Stimulated activated CD4-positive, alpha-beta T cell treated with anti-CD3 and anti-CD28 coated beads, TNF-alpha, amount 100 ng/mL, for 48 hours (primary cell): ENCODE measurements at places on chromosomes 6 and 20.

DNA sequence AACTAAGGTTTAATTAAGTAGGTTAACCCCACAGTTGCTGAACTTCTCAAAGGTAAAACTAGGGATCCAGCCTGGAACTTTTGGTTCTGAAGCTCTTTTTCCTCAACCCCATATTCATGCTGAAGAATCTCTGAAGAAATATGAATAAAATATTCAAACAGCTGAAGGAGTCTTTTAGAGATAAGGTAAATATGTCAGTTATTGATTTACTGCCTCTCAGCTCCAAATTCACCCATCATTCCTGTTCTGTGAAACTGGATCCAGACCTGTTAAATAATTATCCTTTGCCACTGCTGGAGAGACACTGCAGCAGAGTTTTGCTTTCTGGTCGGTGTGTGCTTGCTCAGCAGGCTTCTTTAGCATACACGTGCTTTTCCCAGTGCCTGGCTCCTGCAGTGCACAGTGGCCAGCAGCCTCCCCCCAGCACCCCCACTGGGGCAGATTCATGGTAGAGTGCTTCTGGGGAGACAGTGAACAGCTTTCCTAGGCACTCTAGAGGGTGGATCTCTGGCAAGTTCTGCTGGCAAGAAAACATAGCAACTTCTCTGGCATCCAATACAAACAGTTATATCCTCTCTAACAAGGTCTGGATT is 62.0 kb upstream of the BCLAF1 start:
- no peak for DNase-seq

DNA sequence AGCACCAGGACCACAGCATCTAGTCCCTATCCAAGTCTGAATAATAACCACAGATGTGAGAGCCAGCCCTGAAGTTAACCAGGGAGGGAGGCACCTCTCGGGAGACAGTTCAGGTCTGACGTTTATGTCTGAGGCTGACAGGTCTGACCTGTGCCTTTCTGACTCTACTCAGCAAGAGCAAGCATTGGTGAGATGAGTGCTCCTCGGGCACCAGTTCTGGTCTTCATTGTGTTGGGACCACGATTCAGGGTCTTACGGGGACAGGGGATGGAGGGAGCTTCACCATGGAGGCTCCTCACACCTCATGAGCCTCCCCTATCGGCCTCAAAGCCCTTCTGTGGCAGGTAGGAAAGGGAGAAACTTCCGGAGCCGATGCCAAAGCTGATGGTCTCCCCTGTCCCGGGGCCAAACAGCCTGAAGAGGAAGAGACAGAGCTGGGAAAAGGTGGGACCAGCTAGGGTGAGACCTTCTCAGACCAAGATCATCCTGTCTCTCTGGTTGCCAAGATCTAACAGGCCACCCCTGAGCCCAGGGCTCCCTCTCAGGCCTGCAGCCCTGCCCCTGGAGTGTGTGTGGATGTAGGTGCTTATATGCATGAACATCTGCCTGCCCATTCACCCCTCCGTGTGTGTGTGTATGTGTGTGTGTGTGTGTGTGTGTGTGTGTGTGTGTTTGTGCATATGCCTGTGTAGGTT is 170.5 kb downstream of the VEGFA start:
- DNase-seq, result no peak

DNA sequence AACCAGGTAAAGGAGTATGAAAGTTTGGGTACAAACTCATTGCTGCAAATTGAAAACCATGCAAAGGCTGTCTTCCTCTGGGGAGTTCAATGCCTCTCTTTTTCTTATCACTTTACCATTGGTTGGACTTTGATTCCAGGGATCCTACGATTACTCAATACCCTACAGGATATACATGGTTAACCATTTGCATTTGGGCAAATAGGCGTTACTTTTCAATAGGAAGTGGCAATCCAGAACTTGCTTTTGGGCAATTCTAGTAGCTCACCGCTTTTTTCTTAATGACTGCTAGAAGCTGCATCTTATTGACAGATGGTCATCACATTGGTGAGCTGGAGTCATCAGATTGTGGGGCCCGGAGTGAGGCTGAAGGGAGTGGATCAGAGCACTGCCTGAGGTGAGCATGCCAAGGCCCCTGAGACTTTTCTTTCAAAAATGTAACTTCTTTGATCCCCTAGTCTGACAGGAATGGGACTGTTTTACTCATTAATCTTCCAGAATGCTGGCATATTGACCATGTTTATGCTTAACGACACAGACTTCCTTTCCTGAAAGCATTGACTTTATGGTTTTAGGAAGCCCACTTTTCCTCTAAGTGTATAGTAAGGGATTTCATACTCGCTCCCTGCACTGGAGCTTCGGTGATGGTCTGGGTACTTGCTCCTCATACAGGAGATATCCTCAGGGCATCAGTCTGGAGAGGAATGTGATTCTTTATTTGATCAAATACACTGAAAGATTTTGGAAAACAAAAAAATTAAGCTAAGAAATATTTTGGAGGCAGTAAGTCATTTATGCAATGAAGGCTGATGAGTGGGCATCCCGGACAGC is at the start of gene CCR6:
Gene CCR6, plus strand, starts transcription at position 270 of the 831 bp plus-strand sequence. CDS start 13,039 bp downstream, outside the sequence.
- DNase-seq, result no peak

- DNase-seq, result no peak
Observed at GRCh38 chr6:1364791-1365190, 24.6 kb upstream of the FOXF2 start.

DNA sequence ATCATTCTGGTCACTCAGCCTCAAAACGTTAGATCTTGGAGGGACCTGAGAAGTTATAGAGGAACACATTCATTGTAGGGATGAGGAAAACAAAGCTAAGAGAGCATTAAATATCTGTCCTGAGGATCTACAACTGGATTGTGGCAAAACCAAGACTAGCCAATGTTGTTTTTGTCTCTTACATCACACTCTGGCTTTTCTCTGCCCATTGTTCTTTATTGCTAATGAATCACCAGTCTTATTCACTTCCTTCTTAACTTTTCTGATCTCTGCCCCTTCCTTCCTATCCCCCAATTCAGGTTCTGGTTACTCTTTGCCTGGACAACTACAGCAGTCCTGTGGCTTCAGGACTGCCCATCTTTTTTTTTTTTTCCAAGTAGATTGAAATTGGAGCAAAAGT is 57.0 kb upstream of the PREP start:
- DNase-seq, result no peak

- no peak for DNase-seq
Observed at GRCh38 chr6:3133515-3133914, 15.0 kb downstream of the BPHL start.

GRCh38 chr6:166752097-166752496 is 125.0 kb upstream of the RPS6KA2 start:
- no peak for DNase-seq

GRCh38 chr6:1644516-1645060 is 34.9 kb downstream of the FOXC1 start:
- no peak for DNase-seq

DNA sequence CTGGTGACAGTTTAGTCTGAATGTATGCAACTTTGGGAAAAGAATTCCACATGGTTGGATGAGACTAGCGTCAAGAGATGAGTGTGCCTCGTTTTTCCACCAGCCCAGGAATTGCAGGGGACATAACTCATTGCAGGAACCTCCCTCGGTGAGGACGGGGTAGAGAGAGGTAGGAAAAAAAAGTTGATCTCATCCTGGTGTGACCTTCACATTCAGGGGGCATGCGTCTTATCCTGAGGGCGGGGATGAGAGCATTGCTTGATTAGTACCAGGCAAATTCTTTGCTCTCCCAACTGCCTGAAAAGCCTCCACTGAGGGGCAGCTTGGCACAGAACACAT is 11.8 kb downstream of the TLDC2 start:
- no peak for DNase-seq

GRCh38 chr6:62367601-62368000 is 81.6 kb upstream of the KHDRBS2 start:
- no peak for DNase-seq

- DNase-seq, result no peak
Observed at GRCh38 chr20:39853050-39853449, 836.0 kb downstream of the MAFB start.

DNA sequence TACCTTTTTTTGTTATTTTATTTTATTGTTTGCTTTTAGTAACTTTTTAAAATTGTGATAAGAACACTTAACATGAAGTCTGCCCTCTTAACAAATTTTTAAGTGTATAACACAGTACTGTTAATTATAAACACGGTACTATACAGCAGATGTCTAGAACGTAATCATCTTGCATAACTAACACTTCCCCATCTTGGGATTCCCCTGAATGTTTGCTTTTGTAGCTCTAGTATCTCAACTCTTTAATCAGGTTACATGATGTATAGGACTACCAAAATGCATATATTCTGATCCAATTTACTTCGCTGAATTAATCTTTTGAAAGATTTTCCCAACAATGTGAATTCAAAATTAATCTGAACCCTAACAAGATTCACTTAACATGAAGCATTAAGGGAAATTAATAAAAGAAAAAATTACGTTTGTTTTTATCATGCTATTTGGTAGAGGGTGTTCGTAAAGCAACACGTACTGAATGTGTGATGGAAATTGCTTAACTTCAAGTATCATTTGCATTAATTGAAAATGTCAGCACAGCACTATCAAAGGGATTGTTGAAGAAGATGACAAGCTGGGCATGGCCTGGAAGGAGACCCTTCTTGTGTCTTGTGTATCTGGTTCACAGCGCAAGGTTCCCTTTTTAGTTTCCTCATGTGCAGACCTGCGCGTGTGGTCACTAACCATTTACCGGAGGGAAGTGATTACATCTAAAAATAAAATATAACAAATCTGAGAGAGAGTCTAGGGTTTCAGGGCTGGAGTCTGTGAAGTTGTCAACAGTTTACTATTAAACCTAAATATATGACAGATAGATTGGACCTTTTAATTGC is 15.2 kb downstream of the COL19A1 start:
- DNase-seq, result no peak

DNA sequence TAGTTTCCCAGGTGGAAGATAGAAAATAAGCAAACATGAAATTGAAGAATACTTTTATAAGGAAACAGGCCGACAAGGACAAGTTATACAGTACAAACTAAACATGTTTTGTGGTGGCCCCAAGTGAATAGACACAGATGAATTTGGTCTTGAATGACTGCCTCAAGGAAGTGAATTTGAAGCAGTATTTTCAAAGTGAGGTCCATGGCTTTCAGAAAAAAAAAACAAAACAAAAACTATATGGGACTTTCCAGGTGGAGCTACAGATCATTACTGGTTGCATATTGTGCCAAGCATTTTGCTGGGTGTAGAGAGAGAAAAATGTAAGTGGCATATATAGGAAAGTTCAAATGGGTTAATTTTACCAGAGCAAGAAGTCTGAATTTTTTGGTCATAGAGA is 68.8 kb downstream of the CYB5R4 start:
- DNase-seq, result no peak

- no peak for DNase-seq
Observed at GRCh38 chr6:5606546-5606945, 345.2 kb downstream of the FARS2 start.

GRCh38 chr6:33405386-33405940 is 5.4 kb upstream of the PHF1 start:
- no peak for DNase-seq

DNA sequence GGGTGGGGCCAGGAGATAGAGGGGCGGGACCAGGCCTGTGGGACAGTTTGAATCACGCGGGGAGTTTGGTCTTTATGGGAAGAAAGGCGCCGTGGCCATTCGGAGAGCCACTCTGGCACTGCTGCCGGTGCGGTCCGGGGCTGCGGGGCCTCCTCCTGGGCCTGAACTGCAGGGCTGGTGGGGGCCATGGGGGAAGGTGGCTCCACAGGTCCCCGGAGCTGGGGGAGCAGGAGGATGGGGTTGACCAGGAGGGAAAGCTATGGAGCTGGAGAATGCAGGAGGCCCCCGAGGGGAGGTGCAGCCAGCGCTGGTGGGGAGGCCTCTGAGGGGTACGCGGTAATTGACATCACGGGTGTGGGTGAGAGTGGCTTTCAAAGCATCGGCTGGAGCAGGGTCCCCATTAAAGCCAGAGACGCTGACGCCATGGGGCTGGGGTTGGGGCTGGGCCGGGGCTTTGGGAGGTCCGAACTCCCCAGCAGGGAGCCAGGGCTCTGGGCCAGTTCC is 1.8 kb upstream of the BHLHE23 start:
- DNase-seq, result no peak

DNA sequence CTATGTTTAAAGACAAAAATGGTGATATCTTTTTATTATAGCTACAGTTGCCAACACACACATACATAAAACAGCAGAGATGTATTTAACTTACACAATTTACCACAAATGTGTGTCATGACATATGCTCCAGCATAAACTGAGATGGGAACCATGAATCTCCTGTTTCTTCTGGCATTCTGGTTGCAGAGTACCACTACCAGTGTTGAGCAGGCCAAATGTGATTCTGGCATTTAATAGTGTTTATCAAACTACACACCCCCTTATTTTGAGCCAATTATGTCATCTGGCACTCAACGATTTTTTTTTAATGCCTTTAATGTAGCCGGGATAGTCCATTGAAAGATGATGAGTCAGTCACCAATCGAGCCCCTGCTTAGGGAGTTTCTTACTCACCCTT is 59.0 kb upstream of the TPD52L1 start:
- no peak for DNase-seq

DNA sequence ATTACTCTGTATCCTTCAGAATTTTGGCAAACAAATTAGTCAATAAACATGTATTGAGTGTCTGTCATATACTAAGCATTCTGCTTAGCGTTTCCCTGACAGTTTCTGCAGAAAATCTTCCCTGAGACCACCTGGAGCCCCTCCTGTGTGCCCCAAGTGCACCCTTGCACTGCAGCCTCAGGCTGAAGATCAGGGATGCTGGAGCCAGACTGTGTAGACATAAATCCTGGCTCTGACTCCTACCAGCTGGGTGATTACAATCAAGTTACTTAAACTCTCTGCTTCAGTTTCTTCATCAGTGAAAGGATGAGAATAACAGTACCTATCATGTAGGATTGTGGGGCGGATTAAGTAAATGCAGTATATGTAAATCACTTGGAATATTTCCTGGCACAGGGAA is 53.4 kb upstream of the VSTM2L start:
- no peak for DNase-seq

- no peak for DNase-seq
Observed at GRCh38 chr6:142842418-142843261, 102.3 kb downstream of the HIVEP2 start.

DNA sequence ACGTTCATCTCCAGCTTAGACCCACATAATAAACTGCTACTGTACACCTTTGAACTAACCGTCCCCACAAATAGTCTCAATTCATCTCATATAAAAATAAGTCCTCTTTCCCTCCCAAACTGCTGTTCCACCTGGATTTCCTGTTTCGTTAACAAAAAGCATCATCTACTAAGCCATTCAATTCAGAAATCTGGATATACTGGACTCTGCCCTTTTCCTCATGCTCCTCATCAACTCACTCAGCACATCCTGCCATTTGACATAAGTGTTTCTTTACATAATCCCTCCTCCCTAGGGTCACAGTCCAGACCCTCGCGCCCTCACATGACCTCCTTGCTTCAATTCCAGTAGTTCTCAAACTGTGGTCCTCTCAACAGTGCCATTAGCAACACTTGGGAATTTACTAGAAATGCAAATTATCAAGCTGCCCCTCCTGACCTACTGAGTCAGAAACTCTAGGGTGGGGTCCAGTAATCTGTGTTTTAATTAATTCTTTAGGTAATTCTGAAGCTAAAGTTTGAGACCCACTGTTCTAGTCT is 4.5 kb downstream of the MKKS start:
- no peak for DNase-seq

- DNase-seq, result no peak
Observed at GRCh38 chr20:64053841-64054661, 4.6 kb upstream of the SOX18 start.

- no peak for DNase-seq
Observed at GRCh38 chr20:45975686-45976085, 3.7 kb upstream of the ZNF335 start.
